Stimulated activated CD8-positive, alpha-beta memory T cell treated with anti-CD3 and anti-CD28 coated beads, Interleukin-4, amount 100 ng/mL, for 1 hour (primary cell): ENCODE measurements at places on chromosomes 11 and 22.

- no peak for DNase-seq
These were observed 176.2 kb downstream of the BUD13 start for GRCh38 chr11:116596346-116597260.

DNA sequence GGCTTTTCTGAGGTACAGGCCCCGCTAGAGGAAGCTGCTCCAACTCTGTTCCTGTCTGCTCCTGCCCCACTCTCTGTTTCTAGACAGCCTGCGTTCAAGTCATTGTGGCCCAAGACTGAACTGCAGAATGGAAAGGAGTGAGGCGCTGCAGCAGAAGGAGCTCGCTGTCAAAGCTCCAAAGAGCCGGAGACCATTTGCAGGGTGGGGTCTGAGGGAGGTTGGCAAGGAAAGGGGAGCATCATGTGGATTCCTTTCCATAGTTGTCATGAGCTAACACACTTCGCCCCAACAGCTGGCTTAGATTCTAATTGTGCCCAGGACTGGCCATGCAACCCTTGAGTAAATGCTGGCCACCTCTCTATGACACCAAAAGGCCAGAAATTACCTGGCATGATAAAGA is 18.8 kb downstream of the APOL4 start:
- no peak for DNase-seq

DNA sequence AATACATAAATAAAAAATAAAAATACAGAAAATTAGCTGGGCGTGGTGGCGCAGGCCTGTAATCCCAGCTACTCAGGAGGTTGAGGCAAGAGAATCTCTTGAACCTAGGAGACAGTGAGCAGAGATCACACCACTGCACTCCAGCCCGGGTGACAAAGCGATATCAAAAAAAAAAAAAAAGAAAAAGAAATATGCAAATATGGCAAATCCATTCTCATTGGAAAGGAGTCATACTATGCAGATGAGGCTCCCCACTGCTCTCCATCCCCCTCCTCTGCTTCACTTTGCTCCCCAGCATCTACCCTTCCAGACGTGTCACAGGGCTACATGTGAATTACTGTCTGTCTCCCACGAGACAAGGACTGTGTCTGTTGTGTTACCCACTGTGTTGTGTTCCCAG is 36.3 kb upstream of the PDGFB start:
- DNase-seq, result no peak

DNA sequence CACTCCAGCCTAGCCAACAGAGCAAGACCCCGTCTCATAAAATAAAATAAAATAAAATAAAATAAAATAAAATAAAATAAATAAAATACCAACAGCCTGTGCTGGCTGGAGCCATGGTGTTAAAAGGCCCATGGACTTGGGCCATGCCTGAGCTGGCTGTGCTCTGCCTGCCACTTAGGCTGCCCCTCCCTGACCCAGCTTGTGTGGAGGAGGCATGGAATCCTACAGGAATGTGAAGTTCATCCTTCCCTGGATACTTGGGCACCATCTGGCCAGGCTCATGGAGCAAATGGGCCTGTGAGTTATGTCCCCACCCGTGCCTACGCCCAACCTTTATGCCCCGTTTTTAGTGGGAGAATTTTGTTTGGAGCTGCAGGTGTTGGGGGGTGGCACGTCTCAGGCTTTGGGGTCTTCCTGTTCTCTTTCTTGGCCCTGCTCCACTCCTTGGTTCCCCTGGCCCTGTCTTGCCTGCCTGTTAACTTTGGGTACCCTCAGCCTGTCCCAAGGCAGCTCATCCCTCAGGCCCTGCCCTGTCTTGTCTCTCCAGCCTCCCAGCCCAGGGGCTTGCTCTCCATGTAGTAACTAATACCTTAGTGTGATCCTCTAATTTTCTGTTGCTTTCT is 51.3 kb downstream of the BCR start:
- DNase-seq, result no peak

DNA sequence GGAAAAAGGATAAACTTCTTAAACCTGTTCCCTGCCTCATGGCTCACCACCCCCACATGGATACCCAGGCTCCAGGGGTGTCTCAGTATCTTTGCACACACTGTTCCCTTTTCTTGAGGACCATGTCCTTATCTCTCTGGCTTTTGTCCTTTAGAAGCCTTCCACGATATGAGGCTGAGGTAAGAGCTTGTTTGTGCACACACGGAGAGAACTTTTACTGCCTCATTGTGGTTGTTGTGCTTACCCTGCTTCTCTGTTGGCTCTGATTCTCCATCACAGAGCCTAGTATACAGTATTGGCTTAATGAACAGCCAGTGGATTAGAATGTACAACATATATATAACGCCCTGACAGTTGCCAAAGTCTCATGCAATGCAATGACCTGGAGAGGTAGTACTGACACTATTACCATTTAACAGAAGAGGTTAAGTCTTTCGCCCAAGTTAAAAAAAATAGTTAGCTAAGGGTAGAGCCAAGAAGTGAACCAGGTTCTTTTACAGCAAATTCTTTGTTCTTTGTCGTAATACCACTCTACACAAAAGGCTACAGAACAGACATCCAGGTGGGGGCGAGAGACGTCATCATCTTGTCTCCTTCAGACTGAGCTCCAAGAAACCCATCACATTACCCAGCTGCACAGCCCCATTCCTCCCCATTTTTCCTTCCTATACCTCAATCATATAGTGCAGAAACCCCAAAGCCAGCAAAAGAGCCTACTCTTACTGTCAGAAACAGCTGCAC is 117.3 kb downstream of the PLEKHA7 start:
- DNase-seq, result no peak

DNA sequence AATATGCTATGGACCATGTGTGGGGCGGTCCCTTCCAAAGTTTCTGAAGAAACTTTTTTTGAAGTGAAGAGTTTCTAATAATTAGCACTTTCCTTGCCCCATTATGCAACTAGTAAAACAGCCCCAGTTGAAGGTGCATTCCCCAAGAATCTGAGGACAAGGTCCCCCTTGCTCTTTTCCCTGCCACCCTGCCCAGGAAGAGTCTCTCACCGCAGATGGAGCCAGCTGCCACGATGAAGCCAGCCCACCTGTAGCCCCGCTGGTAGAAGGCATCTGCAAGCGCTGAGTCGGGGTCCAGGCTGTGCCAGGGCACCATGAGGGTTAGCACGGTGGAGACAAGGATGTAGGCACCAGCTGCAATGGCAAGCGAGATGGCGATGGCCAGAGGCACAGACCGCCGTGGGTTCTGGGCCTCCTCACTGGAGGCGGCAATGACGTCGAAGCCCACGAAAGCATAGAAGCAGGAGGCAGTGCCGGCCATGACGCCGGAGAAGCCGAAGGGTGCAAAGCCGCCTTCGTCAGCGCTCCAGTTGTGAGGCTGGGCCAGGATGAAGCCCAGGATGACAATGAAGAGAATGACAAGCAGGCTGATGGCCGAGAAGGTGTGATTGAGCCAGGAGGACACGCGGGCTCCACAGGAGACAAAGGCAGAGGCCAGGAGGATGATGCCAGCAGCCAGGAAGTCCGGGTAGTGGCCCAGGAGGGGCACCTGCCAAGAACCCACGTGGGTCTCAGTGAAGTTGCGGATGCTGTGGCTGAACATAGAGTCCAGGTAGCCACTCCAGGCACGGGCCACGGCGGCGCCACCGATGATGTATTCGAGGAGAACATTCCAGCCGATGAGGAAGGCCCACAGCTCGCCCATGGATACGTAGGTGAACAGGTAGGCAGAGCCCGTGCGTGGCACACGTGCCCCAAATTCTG is 1.5 kb downstream of the SLC7A4 start:
- DNase-seq, result no peak

DNA sequence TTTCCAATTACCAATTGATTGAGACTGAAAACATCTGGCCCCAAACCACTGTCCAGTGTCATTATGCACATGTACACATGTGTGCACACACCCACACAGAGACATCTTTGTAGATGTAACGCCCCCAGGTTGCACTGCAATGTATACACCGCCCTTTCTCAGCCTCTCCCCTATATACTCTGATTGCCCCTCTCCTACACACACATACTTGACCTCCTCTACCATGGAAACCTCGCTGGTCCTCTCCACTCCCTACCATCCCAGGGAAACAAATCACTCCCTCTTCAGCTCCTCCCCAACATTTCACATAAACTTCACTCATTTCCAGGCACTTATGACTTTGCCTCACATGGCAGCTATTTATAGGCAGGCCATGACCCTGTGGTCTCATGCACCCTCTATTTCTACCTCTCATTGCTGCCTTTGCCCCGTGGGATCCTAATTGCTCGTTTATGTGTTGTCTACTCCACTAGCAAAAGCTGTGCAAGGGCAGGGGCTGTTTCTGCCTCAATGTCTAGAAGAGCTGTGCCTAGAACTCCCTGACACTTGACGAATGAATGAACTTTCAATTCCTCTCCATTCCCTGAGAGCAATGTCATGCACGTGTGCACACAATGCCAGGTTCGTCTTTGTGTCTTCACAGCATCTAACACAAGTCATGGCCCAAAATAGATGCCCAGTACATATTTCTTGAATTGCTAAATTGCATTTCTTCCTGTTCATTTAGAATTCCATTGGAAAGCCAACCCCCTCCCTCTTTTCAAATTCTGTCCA is 10.0 kb upstream of the TMA7B start:
- no peak for DNase-seq

GRCh38 chr11:12079726-12080556 is 30.4 kb upstream of the MICAL2 start:
- DNase-seq, result no peak

GRCh38 chr22:43147821-43148220 is 3.5 kb upstream of the TSPO start:
- no peak for DNase-seq

DNA sequence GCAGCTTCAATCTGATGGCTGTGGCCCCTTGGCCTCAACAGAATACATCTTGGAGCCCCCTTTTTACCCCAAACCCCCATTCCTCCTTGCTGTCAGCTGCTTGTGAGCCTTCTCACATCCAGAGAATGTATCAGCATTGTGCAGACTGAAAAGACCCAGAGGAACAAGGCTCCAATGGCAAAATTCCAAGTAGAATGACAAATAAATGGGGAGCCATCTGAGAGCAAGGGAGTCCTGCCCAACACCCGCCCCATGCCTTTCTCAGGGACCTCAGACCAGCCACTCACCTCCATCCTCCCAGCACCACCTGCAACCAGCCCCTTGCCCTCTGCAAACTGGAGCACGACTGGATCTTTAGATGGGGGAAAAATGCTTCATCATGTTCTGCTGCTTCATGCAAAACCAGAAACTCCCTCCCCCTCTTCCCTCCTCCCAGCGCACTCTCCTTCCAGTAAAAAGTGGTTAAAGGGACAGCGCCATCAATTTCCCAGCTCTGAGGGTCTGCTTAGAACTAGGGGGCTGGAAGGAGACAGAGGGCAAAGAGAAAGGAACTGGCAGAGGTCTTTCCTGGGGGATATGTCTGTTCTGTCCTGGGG is 2.2 kb upstream of the NEFH start:
- no peak for DNase-seq

- no peak for DNase-seq
These were observed 1286.5 kb upstream of the TENM4 start for GRCh38 chr11:80727315-80727714.

DNA sequence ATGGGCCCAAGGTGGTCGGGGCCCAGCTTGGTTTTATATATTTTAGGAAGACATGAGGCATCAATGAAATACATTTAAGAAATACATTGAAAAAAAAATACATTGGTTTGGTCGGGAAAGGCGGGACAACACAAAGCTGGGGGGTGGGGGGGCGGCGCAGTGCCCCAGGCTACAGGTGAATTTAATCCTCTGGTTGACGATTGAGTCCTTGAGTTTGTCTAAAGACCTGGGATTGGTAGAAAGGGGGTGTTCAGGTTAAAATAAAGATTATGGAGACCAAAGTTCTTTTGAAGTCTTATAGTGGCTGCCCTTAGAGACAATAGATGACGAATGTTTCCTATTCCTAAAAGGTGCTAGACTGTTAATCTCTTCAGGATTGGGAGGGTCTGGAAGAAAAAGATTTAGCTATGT is 3.1 kb downstream of the IFITM1 start:
- DNase-seq, result no peak

DNA sequence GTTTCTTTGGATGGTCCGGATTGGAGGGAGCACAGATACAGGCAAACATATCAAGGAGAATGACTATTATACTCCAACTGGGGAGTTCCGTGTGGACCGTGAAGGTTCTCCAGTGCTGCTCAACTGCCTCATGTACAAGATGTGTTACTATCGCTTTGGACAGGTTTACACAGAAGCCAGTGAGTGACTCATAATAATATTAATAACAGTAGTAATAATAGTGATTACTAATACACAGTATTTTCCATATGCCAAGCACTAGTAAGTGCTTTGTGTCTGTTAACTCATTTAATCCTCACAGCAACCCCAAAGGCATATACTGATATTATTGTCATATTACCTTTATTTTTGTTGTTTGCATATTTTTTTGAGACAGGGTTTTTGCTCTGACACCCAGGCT is 6.6 kb upstream of the CHEK1 start:
- no peak for DNase-seq

DNA sequence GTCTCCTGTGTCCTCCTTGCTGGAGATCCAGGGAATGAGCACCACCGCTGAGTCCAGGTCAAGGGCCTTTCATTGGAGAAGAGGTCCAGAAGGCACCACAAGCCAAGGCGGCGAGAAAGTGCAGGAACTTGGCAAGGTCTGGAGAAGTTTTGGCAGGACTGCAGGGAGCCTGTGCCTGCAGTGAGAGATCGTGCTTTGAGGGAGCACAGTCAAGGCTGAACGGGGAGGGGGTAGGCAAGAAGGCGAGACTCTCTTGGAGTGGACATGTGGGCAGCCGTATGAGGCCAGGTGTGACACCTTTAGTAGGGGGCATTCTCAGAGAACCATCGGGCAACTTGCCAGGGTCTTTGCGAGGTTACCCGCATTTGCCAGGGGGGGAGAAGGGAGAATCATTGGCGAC is 30.5 kb downstream of the LRRC10B start:
- DNase-seq, result no peak

- no peak for DNase-seq
These were observed 22.6 kb downstream of the GDPD4 start for GRCh38 chr11:77278595-77279506.

GRCh38 chr22:38554281-38554680 is 15.7 kb downstream of the DMC1 start:
- DNase-seq, result no peak

- DNase-seq, result no peak
These were observed 6.0 kb downstream of the CFL1 start for GRCh38 chr11:65851811-65852507.

GRCh38 chr22:32564170-32565001 is 89.8 kb downstream of the FBXO7 start:
- no peak for DNase-seq

GRCh38 chr11:17932472-17932871 is 80.4 kb downstream of the SERGEF start:
- no peak for DNase-seq
